ENCODE measurements at places on chromosomes 2 and 18. TPM values are rescaled to one million over a fixed set of nuclear protein-coding genes. Genes with fewer than 3 reads are reported as not detected.
A peak's percentile ranks its signal among the peaks of the same experiment; 100 is the strongest.

DNA sequence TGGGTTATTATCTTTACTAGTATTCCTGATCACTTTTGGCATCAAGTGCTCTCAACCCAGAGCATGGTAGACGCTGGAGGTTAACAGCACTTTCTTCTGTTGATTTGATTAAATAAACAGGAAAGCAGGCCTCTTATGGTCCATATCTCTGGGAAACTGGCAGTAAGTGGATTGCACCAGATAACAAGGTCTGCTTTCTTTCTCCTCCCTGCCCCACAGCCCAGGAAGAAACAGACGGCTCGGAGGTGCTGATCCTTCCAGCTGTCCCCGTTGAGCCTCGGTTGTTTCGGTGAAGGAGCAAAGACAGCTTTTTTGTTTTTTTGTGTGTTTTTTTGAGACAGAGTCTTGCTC, 100.8 kb upstream of the KCTD1 start:
- no peak for DNase-seq
- no peak overlapping the region for H3K27ac ChIP-seq
- no peaks in the 10 kb centered on the region for H3K36me3 ChIP-seq
- peaks cover 38% of the 10 kb centered on the region for H3K27me3 ChIP-seq

DNA sequence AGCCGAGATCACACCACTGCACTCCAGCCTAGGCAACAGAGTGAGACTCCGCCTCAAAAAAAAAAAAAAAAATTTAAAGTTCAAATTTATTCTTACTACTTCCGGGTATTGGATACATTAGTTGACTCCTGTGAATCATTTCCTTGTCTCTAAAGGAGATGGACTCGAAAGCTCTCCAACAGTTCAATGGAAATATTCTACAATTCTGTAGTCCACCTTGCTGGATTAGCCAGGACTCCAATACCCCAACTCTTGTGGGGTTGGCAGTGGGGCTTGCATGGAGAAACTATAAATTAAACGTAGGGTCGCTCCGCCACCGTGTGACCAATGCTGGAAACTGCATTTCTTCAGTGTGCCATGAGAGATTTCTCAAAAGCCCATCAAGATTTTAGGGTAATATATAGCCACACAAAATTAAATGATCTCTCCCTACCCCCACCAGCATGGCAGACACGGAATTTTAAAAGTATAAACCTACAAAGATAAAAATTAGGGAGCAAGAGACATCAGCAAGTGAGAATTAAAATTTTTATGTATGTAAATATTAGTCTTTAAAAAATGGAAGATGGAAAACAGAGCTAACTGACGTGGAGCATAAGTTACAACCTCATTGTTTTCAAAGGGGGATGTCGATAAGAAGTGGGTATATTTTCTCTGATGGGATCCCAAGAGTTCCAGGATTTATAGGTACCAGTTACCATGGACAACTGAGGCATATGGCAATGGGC, 27.8 kb upstream of the GAREM2 start:
- H3K4me3 ChIP-seq: no peak overlapping the region
- H3K27ac ChIP-seq: no peak overlapping the region
- H3K4me1 ChIP-seq: no peaks in the 10 kb centered on the region
- no peaks in the 10 kb centered on the region for H3K36me3 ChIP-seq

DNA sequence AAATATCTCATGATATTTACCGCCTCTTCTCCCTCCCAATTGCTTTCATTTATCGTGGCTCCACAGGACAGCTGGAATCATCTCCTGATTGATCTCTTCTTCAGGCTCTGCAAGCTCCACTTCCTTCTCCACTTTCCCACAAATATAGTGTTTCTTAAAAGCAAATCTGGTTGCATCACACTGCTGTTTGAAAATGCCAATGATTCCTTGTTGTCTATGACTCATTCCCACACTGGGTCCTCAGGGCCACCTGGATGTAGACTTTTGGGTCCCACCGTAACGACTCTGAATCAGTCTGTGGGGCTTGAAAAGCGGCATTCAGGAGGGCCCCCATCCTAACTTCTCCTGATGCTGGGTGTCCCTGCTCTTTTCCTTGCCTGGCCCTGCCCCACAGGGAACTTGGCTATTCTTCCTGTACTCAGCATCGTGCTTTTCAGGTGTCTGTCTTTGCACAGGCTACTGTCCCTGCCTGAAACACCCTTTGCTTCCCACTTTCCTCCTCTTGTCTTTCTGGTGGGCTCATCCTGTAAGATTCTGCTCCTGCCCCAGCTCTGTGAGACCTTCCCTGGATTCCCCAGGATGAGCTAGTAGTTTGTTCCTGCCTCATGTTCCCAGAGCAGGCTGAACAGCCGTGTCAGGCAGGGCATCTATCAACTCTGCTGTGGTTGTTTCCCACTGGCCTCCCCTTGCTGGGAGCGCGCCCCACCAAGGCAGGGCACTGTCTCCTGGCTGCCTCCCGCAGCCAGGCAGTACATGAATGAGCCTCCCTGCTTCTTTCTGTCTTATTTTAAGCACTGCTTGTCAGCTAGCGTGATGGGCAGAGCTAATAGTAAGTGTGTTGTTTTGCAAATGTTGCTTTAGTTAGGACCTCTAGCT, 111.9 kb downstream of the KCTD1 start:
- H3K27me3 ChIP-seq: no peaks in the 10 kb centered on the region
- no peaks in the 10 kb centered on the region for H3K4me1 ChIP-seq
- no peak for DNase-seq
- H3K4me3 ChIP-seq: no peak overlapping the region

DNA sequence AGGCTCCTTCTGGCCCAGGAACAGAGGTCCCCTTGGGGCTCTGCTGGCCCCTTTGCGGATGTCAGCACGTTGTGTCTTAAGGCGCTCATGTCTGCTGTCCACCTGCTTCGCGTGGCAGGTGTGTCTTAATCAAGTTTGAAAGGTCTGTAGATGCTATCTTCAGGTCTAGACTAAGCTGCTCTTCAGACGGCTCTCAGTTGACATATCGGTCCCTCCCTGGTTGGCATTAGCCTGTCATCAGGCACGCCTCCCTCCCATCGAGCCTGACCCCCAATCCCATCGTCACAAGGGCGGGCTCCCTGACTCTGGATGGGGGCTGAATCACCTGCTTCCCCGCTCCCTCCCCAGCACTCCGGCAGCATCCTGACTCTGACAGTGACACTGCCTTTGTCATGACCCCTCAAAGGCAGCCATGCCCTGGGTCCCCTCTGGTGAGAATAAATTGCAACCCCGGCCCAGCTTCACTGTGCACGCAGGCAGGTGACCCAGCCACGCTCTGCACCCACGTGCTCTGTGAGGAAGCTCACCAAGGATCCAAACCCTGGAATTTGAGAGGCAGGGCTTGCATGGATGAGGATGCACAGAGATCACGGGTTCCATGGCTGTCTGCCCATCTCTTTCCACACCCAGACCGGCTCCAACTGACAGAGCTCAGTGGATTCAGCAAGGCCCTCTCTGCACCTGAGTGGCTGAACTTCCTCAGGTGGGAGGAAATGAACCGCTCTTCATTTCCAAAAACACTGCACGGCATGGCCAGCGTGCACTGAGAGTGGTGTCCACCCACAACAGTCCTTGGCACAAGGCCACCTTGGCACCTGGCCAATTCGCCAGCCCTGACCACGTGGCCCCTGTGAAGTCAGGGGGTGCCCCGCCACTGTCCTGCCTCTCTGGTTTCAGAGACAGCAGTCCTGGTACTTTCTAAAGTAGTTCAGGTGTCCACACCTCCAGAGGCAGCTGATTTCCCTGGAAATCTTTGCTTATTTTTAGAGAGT, 110.2 kb upstream of the GPC1 start:
- H3K4me1 ChIP-seq: peaks cover 9% of the 10 kb centered on the region
- no peaks in the 10 kb centered on the region for H3K27me3 ChIP-seq
- H3K4me3 ChIP-seq: no peak overlapping the region
- DNase-seq: peak; percentile 83

DNA sequence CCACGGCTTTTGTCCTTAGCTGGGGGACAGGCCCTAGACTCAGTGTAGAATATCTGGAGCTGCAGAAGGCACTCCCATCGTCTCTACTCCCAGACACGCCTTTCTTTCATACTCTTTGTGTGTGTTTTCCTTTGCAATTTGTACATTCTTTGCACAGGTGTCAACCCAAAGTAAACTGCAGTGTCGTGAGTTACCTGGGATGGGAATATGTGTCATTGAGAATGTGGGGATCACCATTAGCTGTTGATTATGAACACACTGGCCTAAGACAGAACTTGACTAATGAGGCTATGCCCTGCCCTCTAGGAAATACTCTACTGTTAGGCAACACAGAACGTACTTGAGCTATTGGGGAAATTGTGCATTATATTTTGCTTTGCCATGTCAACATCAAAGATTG, 233.3 kb downstream of the SETBP1 start:
- no peaks in the 10 kb centered on the region for H3K27me3 ChIP-seq
- H3K4me3 ChIP-seq: no peak overlapping the region
- H3K27ac ChIP-seq: no peak overlapping the region
- H3K4me1 ChIP-seq: peaks cover 52% of the 10 kb centered on the region
- no peak for DNase-seq
- no peaks in the 10 kb centered on the region for H3K36me3 ChIP-seq

DNA sequence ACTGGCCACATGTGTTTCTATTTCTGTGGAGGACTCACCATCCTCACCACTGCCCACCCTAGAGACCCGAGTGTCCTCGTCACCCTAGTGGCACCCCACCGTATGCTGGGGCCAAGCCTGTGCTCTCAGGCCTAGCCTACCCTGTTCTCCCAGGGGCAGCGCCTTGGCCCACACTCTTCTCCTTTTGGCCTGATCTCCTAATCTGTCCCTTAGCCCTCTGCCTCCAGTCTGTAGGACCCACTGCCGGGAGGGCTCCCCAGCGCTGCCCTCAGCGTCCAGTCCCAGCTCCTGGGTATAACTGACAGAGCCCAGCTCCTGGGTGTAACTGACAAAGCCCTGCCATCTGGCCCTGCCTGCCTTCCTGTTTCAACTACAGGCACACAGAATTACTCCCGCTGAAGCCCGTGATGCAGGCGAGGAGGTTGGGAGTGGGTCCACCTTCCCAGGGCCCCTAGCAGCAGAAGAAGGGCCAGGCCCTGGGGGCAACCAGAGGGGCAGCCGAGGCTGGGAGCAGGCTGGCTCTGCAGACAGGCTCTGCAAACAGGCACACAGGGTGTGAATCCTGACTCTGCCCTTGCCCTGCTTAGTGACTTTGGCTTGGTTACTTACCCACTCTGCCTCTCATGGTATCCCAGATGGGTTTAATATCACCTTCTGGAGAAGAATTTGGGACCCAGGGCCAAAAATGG, 25.6 kb upstream of the PTMA start:
- peak; percentile 9 for DNase-seq
- H3K36me3 ChIP-seq: no peaks in the 10 kb centered on the region
- H3K27ac ChIP-seq: no peak overlapping the region

GRCh38 chr2:161102770-161103450, 57.3 kb upstream of the TANK start:
- no peaks in the 10 kb centered on the region for H3K4me1 ChIP-seq
- no peaks in the 10 kb centered on the region for H3K27me3 ChIP-seq
- H3K4me3 ChIP-seq: no peak overlapping the region

GRCh38 chr2:144504218-144504641, 15.7 kb downstream of the ZEB2 start:
- H3K4me1 ChIP-seq: peaks cover 54% of the 10 kb centered on the region
- H3K4me3 ChIP-seq: no peak overlapping the region
- no peak for DNase-seq

- no peaks in the 10 kb centered on the region for H3K27me3 ChIP-seq
- no peak overlapping the region for H3K4me3 ChIP-seq
- DNase-seq: no peak
- no peaks in the 10 kb centered on the region for H3K4me1 ChIP-seq
- H3K36me3 ChIP-seq: no peaks in the 10 kb centered on the region
Measured at GRCh38 chr2:191950132-191950874, 103.4 kb upstream of the CAVIN2 start.

- no peak for DNase-seq
- H3K27ac ChIP-seq: no peak overlapping the region
- no peaks in the 10 kb centered on the region for H3K36me3 ChIP-seq
- no peaks in the 10 kb centered on the region for H3K4me1 ChIP-seq
Measured at GRCh38 chr2:144927429-144927828, 407.5 kb upstream of the ZEB2 start.

GRCh38 chr2:101628030-101628392, 69.5 kb upstream of the MAP4K4 start:
- H3K4me3 ChIP-seq: no peak overlapping the region
- no peaks in the 10 kb centered on the region for H3K4me1 ChIP-seq
- no peak for DNase-seq
- no peak overlapping the region for H3K27ac ChIP-seq

- peaks cover 3% of the 10 kb centered on the region for H3K36me3 ChIP-seq
- no peaks in the 10 kb centered on the region for H3K27me3 ChIP-seq
- H3K27ac ChIP-seq: no peak overlapping the region
- H3K4me3 ChIP-seq: no peak overlapping the region
- no peak for DNase-seq
Measured at GRCh38 chr2:231450548-231450989, 13.7 kb downstream of the NCL start.

GRCh38 chr18:74950479-74950878, 258.5 kb downstream of the PTGR3 start:
- H3K4me1 ChIP-seq: no peaks in the 10 kb centered on the region
- H3K36me3 ChIP-seq: no peaks in the 10 kb centered on the region
- H3K27ac ChIP-seq: no peak overlapping the region
- H3K4me3 ChIP-seq: no peak overlapping the region
- H3K27me3 ChIP-seq: no peaks in the 10 kb centered on the region

GRCh38 chr18:46591783-46592391, 65.1 kb downstream of the LOXHD1 start:
- no peak for DNase-seq
- no peak overlapping the region for H3K4me3 ChIP-seq
- H3K4me1 ChIP-seq: no peaks in the 10 kb centered on the region
- no peaks in the 10 kb centered on the region for H3K36me3 ChIP-seq
- no peaks in the 10 kb centered on the region for H3K27me3 ChIP-seq
- no peak overlapping the region for H3K27ac ChIP-seq

GRCh38 chr2:175402571-175402970, 221.1 kb upstream of the ATP5MC3 start:
- H3K36me3 ChIP-seq: no peaks in the 10 kb centered on the region
- DNase-seq: no peak
- no peak overlapping the region for H3K27ac ChIP-seq

GRCh38 chr18:77522051-77522675, 272.5 kb downstream of the GALR1 start:
- no peaks in the 10 kb centered on the region for H3K4me1 ChIP-seq
- H3K4me3 ChIP-seq: no peak overlapping the region

Gene MYO5B
- 0.13 TPM for total RNA-seq

Gene CFAP210
- not detected for total RNA-seq

Gene ZNF892
- total RNA-seq: 1.9 TPM

Gene GKN2
- total RNA-seq: not detected

Gene ANKRD23
- total RNA-seq: 940 TPM

Gene CCDC141
- 8.8 TPM for total RNA-seq

Gene ABHD1
- total RNA-seq: 4.5 TPM

Gene ANKRD30BL
- not detected for total RNA-seq

Gene TPO
- 3.8 TPM for total RNA-seq

Gene ALK
- total RNA-seq: 0.32 TPM

Gene CNTNAP5
- not detected for total RNA-seq

Gene COL4A3
- 29.4 TPM for total RNA-seq

Gene ANKRD30B
- not detected for total RNA-seq

Measured in psoas muscle (tissue), 8 donors.